ENCODE measurements at places on chromosomes 7 and 10.

DNA sequence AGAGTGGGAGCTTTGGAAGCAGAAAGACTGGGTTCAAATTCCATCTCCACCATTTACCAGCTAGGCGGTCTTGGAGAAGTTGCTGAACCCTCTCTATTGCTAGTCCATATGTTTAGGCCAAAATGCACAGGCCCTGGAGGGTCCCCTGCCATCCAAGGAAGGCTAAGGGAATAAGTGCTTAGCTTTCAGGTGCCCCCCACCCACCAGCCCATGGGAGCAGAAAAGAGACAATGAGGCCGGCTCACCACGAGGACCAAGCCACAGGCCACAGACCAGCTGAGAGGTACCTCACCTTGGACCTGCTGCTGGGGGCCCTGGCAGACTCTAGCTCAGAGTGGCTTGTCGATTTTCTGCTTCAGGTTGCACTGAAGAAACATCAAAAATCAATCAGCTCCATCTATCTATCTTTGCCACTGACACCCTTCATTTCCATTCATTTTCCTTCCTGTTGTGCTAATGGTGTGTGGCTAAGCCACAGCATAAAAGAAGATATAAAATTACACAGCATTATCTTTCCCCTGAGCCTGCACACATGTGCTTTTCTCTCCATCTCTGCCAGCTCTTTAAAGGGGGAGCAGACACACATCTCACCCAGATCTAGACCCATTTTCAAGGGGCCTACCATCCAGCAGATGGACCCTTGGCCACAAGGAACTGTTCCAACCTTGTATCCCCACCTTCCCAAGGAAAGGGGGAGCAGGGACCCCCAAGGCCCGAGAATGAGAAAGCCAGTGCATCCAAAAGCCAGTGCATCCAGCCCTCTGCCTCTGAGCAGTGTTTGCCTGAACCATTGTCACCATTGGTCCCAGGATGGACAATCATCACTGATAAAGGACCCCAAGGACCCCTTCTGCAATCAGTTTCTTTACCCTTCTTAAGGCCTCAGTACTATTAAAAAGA lies 65.4 kb downstream of the GRID1 start:
- no peak for DNase-seq

DNA sequence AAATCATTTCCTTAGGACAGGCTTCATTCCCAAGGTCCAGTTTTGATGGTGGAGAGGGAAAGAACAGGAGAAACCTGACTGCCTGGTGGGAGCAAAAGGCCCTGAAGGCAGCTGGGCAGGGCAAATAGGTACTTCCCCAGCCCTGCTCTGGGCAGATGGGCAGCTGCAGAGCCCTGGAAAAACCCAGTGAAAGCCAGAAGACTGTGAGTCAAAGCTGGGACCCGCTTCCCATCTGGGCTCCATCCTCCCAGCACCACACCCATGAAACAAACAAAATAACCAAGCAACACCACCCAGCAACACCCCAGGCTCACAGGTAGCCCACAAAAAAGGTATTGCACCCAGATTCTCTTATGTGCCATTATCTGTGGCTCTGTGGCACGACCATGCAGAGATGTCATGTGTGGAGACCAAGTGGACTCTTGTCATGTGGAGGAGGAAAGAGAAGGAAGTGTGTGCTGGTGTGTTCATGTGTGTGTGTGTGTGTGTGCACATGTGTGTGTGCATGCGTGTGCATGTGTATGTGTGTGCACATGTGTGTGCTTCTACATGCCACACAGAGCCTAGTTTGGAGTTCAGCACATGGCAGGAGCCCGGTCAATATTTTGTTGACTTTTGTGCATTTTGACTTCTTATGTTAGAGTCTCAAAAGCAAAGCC lies 9.8 kb downstream of the CLRN3 start:
- DNase-seq = no peak

DNA sequence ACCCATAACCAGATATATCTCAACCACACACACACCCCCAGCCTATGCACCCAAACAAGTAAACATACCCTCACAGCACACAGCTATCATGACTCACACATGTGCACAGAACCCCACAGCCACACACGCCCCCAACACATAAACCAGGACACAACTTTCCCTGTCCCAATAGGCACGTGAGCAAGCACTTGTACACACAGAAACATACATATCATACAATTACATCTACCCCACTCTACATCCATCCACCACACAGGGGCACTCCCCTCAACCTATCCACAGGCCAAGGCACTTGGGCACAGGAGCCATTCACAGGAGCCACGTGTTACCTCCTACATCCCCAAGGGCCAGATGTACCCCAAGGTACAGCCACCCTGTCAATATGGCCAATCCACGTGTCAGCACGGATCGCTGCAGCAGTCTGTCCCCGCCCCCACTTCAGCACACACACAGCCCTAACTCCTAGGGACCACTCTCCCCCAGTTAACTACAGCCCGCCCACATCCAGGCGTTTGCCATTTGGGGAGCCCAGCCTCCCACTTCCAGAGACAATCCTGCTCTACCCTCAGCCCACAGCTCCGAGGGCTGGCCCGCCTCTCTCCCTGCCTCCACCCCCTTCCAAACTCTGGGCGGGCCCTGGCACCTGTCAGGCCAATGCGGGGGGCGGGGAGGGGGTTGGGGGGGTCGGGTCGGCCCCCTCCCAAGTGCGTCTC lies 163.5 kb downstream of the SH3PXD2A start:
- DNase-seq = no peak

DNA sequence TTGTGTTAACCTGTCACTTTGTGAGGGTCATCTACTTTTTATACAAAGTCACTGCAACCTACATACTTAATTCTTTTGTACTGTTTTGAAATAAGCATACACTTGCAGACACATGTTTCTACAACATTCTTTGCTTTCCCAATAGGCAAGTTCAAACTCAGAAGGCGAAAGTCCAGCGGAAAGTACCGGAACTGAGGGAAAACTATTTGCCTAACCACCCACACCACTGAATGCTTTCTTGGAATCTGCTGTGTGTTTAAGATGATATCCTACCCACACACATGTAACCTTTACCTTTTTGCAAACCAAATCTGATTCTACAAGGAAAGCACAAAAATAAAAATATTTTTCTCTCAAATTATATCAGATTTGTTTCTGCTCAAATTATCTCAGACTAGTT lies 139.4 kb upstream of the AGR3 start:
- no peak for DNase-seq

GRCh38 chr10:78605800-78606350 lies 462.9 kb upstream of the ZMIZ1 start:
- no peak for DNase-seq

GRCh38 chr10:4515721-4516120 lies 310.3 kb upstream of the AKR1E2 start:
- DNase-seq = no peak
